Cerebellar nuclear complex (tissue), 1 donor: ENCODE measurements at places on chromosomes 12 and 14.

DNA sequence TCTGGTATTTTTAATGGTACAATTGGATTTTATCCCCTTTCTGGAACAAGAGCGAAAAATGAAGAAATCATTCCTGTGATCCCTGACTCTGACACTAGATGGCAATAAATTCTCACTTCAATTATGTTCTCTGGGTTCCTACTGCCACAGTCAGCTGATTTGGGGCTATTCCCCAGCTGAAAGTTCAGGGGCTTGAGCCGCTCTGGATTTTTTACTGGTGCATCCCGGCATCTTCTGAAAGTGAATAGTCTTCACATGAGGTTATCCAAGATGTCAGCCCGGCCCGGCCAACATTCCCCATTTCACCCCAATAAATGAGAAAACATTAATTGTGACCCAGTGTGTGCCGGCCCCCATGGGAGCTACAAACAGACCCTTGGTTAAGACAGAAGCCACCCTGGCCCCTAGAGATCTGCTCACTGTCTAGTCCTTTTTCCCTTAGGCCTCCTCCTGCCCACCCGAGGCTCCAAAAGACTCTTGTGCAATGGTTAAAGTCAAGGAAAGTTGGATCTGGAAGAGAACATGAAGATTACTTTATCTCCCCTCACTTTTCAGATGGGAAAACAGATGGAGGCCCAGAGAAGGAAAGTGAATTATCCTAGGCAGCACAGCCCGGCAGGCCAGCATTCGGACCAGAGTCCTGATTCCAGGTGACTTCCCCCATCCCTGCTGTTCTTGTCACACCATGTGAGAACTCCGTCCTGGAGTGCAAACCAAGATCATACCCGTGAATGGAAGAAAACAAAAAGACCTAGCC lies 20.8 kb downstream of the CKAP4 start:
- DNase-seq = no peak

DNA sequence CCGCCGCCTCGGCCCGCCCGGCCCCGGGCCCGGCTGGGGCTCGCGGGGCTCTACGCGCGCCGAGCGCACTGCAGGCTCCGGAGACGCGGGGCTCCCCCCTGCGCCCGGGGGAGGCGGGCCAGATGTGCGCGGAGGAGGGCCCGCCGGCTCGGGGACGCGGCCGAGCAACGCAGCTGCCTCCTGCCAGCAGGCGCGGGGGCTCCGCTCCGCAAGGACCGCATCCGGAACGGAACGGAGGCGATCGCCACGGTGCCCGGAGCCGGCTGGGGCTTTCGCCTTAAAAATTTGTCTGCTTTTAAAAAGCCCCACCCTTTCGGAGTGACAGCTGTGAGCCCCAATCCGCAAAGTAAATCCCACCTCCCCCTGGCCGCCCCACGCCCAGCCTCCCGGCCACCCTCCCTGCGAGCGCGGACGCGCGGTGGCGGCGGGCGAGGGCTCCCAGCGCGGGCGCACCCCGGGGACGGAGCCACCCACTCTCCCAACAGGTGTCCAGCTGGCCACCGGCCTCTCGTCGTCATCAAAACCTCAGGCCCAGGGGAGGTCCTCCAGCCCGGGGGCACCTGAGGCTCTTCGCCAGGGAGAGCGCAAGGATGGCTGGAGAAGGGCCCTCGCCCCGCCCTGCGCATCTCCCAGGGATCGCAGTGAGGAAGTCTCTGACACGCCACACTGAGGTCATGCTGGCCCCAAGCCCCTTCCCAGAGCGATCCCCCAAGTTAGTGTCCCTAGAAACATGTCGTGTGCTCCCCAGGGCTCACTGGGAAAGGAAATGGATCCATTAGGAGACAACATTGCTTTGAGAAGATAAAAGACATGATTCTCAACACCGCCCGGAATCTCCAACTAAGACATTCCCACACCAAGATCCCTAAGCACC lies at the start of gene TMEM132D:
TMEM132D (minus strand) TSS at position 70 of the 874 bp plus-strand sequence.
- no peak for DNase-seq

DNA sequence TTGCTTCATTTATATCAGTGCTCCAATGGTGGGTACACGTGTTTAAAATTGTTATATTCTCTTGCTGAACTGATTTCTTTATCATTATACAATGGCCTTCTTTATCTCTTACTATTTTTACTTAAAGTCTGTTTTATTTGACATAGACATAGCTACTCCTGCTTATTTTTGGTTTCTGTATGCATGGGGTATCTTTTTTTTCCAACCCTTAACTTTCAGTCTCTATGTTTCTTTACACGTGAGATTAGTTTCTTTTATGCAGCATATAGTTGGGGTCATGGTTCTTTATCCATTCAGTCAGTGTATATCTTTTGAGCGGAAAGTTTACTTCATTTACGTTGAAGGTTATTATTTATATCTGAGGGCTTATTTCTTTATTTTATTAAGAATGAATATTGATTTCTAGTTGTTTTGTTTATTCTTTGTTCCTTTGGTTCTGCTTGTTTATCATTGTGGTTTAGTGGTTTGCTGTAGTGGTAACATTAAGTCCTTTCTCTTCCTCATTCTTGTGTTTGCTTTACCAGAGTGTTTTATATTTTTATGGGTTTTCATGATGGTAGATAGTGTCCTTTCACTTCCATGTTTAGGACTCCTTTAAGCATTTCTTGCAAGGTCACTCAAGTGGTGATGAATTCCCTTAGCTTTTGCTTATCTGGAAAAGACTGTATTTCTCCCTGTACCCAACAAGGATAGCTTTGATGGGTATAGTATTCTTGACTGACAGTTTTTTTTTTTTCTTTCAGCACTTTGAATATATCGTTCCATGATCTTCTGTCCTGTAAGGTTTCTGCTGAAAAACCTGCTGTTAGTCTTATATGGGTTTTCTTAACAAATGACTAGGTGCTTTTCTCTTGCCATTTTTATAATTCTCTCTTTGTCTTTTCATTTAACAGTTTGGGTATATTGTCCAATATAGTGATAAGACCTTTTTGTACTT lies 38.3 kb upstream of the FAR2 start:
- DNase-seq = no peak

DNA sequence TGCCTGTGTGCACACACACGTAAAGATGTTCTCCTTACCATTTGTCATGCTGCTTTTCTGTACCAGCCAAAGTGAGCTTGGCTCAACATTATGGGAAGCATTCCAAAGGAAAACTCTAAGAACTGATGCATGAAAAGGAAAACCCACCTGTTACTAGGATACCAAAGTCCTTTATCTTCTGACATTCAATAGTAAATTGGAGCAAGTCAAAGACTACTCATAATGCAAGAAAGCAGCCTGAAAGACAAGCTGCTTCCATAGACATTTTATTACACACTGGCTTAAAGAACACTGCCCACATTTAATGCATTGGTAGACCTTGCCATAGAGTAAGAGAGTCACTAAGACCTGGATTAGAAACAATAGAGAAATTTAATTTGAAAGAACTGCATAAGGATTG lies 159.0 kb downstream of the LRIG3 start:
- no peak for DNase-seq

GRCh38 chr12:9587987-9588600 lies 19.6 kb downstream of the KLRB1 start:
- no peak for DNase-seq

GRCh38 chr12:132686825-132687210 lies 324 bp downstream of the POLE start:
- DNase-seq = no peak
